ENCODE measurements at places on chromosomes 12 and 14. TPM values are rescaled to one million over a fixed set of nuclear protein-coding genes. Genes with fewer than 3 reads are reported as not detected.

Gene DIO3
- polyA plus RNA-seq: not detected

DNA sequence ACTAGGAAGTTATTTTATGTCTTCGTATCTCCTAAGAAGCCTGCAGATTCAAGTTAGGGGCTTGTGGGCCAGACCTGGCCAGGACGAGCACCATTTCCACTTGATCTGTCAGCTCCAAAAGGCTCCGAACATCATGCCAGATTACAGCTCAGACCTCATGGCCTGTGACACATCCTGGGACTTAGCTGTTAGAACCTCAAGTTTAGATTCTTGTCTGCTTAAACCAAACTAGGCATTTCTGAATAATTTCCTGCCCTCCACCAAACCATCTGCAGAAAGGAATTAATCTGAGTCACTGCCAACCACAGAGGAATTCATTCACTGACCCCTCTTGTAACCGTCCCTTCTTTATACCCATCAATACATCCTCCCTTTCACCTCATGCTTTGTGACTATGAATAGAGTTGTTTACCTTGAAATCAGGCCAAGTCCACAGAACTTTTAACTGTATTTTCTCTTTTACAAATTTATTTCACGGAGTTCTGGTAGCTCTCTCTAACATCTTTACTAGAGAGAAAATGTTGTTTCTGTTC, 120.3 kb downstream of the FBXL14 start:
- no peaks in the 10 kb centered on the region for H3K27me3 ChIP-seq
- no peak overlapping the region for H3K27ac ChIP-seq
- no peak for DNase-seq

Gene GPR84
- 0.37 TPM for polyA plus RNA-seq

DNA sequence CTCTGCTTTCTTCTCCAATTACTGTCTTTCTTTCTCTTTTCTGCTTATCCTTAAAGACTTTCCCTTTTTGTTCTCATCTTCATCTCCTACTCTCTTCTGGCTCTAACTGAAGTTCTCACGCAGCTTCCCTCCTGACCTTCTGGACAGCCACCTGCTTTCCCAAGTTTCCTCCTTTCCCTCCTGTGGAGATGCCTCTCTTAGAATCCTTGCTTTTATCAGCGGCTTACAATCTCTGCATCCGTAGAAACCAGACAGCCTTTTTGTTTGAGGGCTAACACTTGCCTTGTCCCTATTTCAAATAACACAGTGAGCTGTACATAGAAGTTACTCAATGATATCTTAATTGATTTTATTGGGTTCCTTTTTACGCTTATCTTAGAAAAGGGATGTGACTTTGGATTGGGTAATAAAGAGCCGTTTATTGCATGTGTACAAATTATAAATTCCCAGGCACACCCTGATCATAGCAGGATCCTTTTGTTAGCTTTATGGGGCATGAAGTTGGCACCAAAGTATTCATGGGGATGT, 2.1 kb upstream of the LGALS3 start:
- no peak for DNase-seq
- peaks cover 3% of the 10 kb centered on the region for H3K36me3 ChIP-seq
- peaks cover 69% of the 10 kb centered on the region for H3K4me1 ChIP-seq
- no peaks in the 10 kb centered on the region for H3K27me3 ChIP-seq

Data from heart left ventricle (tissue), 16 donors.